ENCODE measurements at places on chromosomes 6 and 20.

DNA sequence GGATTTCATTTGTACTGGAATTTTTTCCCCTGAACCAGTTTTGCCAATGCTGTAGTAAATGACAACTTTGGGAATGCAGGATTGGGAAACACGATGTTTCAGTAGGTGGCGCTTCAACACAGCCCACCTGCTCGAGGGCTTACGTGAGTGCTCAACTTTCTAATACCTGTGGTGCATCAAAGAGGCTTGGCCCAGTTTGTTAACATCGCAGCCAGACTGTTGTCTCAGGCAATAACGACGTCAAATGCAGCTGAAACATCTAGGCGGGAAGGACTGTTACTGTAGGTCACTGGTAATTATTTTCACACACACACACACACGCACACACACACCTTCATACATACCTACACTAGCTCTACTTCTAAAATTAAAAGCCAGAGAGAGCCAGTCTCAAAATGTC, 815.5 kb upstream of the SLC35B3 start:
- peak; percentile 85 for ATAC-seq

- no peak for ATAC-seq
Observed at GRCh38 chr6:133631421-133631820, 257.5 kb upstream of the TCF21 start.

DNA sequence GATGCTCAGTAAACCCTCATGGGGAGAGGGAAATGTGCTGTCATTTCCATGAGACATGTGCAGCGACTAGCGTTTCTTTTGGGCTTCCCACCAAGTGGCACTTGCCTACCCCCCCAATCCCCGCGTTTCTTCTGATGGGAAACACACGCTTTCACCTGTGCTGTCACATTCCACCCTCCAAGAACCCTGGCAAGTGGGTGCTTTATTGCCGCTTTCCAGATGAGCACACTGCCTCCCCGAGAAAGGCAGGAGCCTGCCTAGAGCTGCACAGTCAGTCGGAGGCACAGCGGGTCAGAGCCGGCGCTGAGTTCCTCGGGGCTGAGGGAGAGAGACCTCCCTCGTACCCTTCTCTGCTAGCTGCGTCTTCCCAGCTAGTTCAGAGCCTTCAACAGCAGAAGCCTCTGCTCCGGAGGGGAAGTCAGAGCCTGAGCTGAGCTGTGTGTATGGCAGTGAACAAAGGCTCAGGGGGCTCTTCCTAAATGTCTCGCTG, 12.3 kb upstream of the CCDC167 start:
- no peak for ATAC-seq

GRCh38 chr6:6643398-6643797, 54.9 kb downstream of the LY86 start:
- no peak for ATAC-seq

DNA sequence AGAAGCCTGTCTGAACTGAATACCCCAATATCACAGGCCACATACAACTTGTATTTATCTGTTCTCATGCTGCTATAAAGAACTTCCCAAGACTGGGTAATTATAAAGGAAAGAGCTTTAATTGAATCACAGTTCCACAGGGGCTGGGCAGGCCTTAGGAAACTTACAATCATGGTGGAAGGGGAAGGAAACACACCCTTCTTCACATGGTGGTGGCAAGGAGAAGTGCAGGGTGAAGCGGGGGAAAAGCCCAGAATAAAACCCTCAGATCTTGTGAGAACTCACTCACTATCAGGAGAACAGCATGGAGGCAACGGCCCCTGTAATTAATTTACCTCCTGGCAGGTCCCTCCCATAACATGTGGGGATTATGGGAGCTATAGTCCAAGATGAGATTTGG, 50.3 kb upstream of the FNDC1 start:
- no peak for ATAC-seq

GRCh38 chr20:18077157-18077556, 19.4 kb upstream of the OVOL2 start:
- ATAC-seq, result no peak

DNA sequence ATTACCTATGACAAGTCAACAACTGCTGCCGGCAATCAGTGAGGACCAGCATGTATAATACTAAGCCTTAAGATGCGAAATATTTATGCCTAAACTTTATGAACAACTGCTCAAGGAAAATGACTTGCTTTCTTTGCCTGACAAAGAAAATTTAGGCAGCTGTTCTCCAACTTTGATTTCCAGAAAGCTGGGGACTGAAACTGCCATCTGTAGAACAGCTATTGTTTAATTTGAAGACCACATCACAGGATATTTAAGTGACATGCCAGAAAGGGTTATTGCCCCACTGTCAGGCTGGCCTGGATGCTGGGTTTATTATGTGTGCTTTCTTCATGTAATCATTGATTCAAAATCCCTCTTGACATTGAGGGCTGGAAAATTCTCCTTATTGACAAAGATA, 153.9 kb upstream of the ENPP5 start:
- no peak for ATAC-seq

GRCh38 chr6:24490948-24491347, 1.6 kb upstream of the GPLD1 start:
- no peak for ATAC-seq

DNA sequence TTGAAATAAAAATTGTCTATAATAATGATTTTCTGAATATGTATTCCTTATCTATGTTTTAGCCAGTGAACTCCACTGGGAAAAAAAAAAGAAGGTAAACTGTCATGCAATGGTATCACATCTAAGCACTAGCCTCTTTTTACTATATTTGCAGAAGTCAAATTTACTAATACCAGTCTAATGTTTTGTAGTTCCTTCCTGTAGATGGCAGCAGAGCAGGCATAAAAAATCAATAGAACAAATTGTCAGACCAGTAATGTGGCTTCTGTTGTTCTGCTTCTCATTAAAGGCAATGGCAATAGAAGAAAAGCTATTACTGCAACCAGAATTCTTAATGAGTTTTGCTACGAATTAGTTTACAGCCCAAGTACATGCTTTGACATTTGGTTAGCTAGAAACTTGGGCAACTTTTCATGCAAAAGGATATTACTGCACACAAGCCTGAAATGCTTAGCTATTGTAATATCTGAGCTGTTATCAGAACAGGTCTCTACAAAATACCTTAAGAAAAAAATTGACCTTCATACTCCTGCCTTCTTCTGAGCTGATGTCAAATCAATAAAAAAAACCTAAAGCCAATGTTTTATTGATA, 476.9 kb downstream of the KHDRBS2 start:
- ATAC-seq, result 0 out of 3 replicates have a peak, but pooled peaks have one; percentile 40

DNA sequence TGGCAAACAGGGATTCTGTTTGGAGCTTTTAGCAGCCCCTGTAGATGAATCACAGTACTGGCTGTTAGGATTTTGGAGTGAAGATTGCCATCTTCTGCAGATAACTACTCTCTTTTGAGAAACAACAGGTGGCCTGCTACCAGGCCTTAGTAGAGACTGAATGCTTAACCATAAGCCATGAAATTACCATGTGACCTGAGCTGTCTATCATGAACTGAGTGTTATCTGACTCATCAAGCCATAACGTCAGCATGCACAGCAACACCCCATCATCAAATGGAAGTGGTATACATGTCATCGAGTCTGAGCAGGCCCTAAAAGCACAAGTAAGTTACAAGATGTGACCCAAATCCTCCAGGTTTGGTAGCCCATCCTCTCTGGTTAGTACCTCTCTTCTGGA, 132.6 kb downstream of the GPR63 start:
- ATAC-seq, result no peak

- no peak for ATAC-seq
Observed at GRCh38 chr6:133814238-133814637, 74.7 kb upstream of the TCF21 start.

DNA sequence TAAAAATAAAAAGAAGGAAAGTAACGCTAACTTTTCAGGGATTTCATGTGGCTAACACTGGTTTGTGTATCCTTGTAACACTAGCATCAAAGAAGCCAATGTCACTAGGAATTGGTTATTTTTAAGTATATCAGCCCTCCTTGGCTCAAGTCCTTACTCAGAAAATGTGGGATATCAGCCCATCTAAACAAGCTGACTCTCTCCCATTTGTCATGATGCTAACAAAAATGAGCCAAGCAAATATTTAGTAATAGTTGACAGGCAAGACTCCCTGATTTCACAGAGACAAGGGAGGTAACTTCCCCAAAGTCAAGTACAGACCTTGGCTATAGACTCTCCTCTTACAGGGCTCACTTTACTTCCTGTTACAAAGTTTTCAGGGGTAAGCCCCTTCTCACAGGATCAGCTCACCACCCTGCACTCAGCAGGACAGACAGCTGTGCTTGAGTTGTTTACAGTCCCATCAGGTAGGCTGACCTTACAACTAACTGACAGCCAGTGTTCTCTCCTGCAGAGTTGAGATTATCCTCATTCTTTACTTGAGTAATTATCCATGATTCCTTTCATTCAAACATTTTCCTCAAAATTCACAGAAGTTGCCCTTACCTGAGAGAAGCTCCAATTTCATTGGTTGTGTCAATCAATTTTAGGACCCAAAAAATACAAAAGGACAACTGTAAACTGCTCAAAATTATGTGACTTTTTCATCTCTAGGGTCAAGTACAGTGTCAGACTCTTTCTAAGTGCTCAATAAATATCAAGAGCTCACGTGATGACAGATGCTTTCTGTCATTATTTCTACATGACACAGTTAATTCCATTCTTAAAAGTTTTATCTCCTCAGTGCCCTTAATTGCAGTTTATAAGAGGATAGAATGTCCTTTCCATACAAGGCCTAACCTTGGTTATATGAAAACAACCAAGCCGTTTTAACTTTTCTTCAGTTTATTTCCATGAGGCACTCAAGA, 38.1 kb upstream of the BMP5 start:
- ATAC-seq, result no peak

DNA sequence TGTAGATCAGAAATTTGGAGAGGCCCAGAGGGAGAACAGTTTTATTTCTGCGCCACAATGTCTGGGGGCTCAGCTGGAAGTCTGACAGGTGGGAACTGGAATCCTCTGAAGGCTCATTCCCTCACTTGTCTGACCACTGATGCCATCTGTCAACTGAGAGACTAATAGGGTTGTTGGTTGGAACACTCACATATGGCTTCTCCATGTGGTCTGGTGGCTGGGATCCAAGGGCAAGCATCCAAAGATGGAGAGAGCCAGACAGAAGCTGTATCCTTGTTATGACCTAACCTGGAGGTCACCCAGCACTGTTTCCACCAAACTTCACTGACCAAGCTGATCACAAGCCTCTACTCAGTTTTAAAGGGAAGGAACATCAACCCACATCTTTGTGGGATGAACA, 117.9 kb upstream of the AKAP12 start:
- ATAC-seq, result no peak

GRCh38 chr20:57439432-57439831, 48.2 kb downstream of the RBM38 start:
- ATAC-seq, result no peak

DNA sequence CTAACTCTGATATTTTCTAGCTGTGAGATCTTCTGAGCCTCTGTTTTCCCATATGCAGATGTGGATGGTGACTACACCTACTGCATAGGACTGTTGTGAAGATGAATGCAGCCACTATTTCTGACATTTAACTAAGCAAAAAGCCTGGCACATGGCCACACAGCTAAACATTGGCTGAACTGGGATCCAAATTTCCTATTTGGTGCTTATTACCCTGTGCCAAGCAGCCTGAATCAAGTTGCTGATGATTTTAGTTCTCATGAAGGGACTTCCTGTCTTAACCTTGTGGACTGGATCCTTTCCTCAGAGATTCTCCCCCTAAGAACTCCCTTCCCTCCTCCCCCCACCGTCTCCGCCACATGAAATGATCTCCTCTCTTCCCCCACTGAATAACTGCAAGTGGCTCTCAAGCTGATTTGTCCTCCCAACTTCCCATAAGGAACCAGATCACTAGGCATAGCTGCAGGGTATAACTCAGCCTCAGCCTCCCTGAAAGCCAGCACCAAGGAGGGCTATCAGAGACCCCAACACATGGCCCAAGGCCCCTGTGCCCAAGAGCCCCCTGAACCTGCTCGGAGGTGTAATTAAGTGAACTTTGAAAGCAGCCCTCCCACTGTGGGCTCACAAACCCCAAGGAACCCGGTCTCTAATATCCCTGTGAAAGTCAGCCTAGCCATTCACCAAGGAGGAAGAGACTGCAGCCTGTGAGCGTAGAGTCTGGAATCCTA, 55.7 kb downstream of the MAFB start:
- ATAC-seq, result no peak

GRCh38 chr6:113763876-113764275, 93.3 kb upstream of the MARCKS start:
- peak; percentile 61 for ATAC-seq

- ATAC-seq, result no peak
Observed at GRCh38 chr6:44599672-44600071, 212.2 kb downstream of the CDC5L start.

- ATAC-seq, result no peak
Observed at GRCh38 chr6:21590346-21590745, 3.2 kb upstream of the SOX4 start.

DNA sequence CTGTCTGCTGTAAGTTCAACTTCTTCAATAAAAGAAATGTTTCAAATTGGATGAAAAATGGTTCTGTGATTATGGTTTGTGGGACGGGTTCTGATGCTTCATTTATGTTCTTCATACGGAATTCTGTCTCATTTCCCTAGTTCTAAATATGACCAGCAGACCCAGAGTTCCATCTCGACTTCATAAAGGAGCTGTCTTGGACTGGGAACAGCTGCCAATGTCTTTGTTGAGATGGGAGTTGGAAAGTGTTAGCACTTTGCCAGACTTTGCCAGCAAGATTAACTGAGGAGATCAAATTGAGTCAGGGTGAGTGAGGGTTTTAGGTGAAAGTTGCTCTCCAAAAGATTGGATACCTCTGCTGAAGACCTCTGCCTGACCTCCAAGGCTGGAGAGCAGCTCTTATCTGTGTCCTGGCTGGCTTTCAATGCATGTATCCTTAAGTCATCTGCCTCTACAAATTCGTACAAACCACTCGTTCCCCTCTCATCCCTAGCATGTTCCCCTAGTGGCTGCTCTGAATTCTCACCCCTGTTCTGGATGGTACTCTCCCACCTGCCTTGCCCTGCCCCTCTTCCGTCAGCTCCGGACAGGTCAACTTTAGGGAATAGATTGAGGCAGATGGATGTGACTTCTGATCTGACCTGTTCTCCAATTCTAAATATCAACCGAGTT, at the start of gene EFCAB8:
EFCAB8 (plus strand) TSS at position 223 of the 672 bp plus-strand sequence. CDS start 4,870 bp downstream, outside the sequence.
- ATAC-seq, result no peak

- no peak for ATAC-seq
Observed at GRCh38 chr6:38846844-38847243, 131.7 kb downstream of the DNAH8 start.

DNA sequence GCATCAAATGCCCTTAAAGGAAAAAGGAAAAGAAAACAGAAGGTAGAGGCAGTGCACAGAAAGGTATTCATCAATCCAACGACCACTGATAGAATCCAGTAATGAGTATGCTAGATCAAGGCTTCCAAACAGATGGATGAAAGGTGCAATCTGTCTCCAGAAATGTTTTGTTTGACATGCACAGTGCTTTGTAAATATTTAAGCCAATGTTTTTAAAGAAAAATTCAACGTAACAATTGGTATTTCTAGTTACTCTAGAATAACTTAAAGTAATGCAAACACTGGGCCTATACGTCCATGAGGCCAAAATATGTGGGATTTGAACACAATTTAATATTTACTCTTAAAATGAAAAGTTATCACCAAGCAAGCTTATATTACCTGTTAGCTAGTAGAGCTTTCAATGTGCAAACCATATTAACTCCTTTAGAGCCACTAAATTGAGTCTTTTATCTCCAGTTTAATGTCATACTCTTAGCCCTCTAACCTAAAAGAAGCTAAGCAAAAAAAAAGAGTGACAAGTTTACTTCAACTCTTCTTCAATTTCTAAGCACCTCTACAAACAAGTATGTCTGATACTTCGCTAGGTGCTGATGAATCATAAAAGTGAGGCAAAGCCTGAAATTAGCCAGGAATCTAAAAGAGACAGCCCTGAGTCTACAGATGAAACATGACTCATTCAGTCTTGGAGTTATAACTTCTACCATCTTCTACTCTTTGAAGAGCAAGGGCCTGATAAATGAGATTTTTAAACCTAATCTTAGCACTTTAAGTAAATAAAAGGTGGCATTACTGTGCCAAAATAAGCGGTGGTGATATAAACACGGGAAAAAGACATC, 169.8 kb downstream of the PTPRK start:
- ATAC-seq, result peak; percentile 81
